ENCODE measurements at places on chromosomes 5 and 9.

DNA sequence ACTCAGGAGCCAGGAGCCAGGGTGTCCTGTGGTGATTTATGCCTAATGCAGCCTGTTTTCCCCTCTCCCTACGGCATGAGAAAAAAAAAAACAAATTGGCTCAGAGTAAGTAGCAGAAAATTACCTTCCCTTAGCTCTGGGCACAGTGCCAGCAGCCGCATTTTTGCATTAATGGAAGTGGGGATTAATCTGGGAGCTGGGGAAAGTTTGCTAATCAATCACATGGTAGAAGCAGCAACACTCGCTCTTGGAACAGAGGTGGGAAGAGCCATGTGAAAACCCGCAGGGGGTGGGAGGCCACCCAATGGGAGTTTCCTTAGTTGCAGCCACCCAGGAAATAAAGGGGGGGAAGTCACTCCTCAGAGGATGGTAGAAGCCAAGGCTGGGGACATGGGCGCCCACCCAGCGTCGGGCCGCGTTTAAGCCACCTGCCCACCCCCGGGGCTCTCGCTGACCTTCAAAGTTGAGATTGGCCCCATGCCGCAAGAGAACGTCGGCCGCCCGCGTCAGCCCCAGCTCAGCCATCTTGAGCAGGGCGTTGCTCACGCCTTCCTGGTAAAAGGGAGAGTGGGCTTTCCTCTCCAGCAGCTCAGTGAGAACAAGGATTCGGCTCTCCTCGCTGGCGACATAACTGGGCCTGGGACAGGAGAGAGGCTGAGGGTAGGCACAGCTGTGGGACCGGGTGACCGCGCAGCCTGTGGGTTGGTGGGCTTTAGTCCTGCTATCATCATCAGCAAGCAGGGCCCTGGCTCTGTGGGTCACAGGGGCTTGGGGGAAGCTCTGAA is 1.7 kb downstream of the ASB6 start:
- no peak for DNase-seq

GRCh38 chr5:72330712-72331111 is 10.5 kb downstream of the PTCD2 start:
- DNase-seq: no peak

DNA sequence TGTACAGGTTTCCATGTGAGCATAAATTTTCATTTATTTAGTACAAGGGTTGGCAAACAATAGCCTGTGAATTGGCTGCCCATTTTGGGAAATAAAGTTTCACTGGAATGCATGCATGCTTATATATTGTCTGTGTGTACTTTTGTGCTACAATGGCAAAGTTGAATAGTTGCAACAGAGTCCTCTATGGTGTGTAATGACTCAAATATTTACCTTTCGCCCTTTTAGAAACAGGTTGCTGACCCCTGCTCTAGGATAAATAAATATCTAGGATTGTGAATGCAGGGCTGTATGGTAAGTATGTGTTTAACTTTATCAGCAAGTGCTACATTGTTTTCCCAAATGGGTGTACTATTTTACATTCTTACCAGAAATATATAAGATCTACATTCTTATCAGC is 47.2 kb downstream of the XRCC4 start:
- no peak for DNase-seq

DNA sequence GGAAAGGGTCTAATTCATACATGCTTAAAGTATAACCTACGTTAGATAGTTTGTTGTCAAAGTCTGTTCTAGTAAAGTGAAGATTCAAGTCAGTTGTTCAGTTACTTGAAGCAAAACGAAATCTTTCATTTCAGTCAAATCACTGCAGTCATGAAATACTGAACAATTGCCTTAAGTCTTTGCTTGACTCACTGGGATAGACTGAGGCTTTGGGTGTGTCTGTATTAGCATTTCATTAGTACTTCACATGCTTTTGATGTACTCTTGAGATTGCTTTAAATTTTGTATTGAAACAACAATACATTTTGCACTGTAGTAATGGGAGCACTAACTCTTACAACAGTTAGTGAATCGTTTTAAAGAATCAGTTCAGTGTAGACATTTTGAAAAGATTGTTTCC is 4.0 kb upstream of the CMYA5 start:
- no peak for DNase-seq

- DNase-seq: no peak
These were observed 1.5 kb downstream of the LSM11 start for GRCh38 chr5:157745041-157745456.

DNA sequence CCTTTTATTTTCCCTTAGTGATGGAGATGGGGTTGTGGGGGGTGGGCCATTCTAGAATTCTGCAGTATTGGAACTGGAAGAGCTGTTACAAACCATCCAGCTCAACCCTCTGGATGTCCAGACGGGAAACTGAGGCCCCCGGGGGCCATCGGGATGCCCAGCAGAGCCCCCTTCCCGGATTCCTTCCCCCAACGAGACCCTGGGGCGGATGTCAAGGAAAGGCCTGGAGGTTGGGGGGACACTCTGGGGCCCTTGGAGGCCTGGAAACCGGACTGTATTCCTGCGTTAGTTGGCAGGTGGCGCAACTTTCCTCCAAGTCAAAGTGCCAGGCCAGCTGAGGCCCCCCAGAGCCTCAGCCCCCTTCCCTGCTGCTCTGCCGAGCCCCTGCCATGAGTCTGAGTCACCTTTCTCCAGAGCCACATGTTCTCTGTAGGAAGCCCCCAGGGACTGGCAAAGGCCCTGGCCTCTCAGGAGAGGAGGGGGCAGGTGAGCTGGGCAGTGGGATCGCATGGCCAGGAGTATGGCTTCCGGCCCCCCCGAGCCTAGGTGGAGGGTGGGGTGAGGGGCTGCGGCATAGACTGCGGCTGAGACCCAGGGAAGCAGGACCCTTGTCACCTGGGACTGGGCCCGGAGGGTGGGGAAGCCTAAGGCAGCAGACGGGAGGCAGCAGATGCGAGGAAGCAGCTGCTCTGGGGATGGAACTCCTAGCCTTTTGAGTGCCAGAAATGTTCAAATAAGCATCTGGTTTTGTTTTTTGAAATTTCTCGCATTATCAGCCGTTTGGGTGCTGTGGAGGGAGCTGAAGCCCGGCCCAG is 17.8 kb upstream of the FIBCD1 start:
- DNase-seq: no peak

GRCh38 chr9:8346296-8346695 is 546.7 kb upstream of the DMAC1 start:
- DNase-seq: no peak

- DNase-seq: no peak
These were observed 406.6 kb upstream of the TLE4 start for GRCh38 chr9:79165020-79165780.

GRCh38 chr9:89375191-89375760 is 57.0 kb downstream of the SECISBP2 start:
- no peak for DNase-seq

DNA sequence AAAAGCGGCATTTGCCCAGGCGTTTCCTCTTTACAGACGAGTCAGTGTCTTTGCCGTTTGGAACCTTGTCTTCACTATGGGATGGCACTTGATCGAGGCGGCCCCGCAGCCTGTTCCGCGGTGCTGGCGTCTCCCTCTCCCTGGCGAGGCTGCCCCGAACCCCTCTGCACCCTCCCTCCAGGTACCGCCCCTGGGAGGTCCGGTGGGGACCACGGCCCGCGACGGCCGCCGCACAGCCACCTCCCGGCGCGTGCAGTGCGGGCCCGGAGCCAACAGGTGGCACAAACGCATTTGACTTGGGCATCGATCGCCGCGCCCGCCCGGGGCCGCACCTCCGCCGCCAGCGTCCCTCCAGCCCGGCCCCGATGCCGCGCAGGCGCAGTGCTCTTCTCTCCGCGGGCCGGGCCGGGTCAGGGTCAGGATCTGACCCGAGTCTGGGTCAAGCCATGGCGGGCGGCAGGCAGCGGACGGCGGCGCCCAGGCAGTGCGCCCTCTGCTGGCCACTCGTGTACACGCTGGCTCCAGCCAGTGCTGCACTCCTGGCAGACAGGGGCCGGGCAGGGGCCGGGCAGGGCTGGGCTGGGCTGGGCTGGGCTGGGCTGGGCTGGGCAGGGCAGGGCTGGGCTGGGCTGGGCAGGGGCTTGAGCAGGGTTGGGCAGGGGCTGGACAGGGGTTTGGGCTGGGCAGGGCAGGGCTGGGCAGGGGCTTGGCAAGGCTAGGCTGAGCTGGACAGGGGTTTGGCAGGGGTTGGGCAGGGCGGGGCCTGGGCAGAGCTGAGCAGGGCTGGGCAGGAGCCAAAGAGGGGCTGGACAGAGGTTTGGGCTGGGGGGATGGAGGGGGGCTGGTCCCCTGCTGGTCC is 155.8 kb upstream of the IRX4 start:
- DNase-seq: no peak

GRCh38 chr5:14025569-14026286 is 81.2 kb upstream of the DNAH5 start:
- DNase-seq: no peak

All from stimulated activated CD4-positive, alpha-beta T cell treated with anti-CD3 and anti-CD28 coated beads, Interleukin-1b, Interleukin-23, amount 100 ng/mL, for 1 hour (primary cell).